ENCODE measurements at places on chromosomes 7 and 10. TPM values are rescaled to one million over a fixed set of nuclear protein-coding genes. Genes with fewer than 3 reads are reported as not detected.
A peak's percentile ranks its signal among the peaks of the same experiment; 100 is the strongest.

DNA sequence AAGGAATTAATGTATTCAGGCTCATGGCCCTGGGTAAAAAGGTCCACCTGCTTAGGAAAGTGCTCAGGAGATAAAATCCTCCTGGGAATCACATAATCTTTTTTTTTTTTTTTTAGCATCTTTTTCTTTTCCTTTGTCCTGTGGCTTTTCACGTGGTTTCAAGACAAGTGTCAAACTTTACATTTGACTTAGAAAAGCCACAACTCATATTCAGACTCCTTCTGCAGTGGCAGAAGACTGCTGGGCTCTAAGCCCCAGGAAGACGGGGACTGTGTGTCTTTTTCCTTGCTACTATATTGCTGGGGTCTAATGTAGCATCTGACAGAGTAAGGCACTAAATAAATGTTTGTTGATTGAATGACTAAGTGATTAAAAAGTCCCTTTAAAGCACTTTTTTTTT is 127.5 kb upstream of the ANKRD1 start:
- DNase-seq = no peak
- no peak overlapping the region for H3K4me3 ChIP-seq
- no peak overlapping the region for H3K27ac ChIP-seq
- H3K27me3 ChIP-seq = no peaks in the 10 kb centered on the region
- H3K4me1 ChIP-seq = peaks cover 13% of the 10 kb centered on the region

GRCh38 chr10:46069771-46070463 is 23.8 kb upstream of the MSMB start:
- no peaks in the 10 kb centered on the region for H3K27me3 ChIP-seq
- peaks cover 4% of the 10 kb centered on the region for H3K4me1 ChIP-seq
- DNase-seq = no peak
- no peak overlapping the region for H3K4me3 ChIP-seq
- H3K27ac ChIP-seq = no peak overlapping the region

Gene SFRP5
- total RNA-seq = 1.1 TPM

Gene DKK1
- 12.7 TPM for total RNA-seq

DNA sequence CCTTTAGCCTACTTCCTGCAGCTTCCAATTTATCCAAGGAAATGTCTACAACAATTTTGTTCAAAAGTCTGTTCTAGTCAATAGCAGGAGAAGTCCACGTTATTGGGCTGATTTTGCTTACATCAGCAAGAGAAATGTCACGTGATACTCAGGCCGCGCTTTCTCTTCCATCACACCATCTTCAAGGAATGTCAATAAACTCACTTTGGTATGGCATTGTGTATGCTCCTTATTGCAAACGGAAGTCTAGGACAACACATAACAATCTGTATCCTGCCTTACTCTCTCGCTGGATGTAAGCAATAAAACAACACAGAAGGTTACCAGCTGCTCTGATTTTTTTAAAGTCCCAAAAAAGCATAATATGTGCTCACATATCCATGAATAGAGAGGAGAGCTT is 17.1 kb upstream of the STK17A start:
- H3K27ac ChIP-seq = no peak overlapping the region
- no peaks in the 10 kb centered on the region for H3K36me3 ChIP-seq
- no peak for DNase-seq
- H3K4me1 ChIP-seq = peaks cover 2% of the 10 kb centered on the region

DNA sequence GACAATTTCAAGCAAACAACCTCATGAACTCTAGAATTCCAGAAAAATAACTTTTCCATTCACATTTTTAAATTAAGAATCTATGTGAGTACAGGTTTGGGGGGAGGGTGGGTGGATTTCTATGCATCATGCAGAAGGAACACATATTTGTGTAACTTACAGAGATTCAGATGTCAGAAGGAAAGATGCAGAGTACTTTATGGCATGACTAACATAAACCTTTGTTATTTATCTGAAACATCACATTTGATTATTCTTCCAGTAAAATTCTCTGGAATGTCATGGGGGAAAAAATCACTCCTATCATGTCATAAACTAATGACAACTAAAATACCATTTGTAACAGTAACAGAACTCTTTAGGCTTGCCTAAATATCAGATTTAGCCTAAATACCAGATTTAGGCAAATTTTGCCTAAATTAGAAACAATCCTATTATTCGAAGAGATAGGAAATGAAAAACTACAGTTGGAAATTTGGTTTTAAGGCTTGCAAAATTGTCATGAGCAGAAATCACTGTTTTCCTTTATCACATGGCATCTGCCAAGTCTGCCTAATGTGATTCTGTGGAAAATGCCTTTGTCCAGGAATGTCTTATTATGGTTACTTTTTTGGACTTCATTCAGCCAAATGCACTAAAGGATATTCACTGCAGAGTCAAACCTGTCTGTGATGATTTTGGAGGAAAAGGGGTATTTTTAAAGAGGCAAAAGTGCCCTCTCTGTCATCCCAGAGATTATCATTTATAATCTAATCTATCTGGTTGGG is 527.7 kb upstream of the CELF2 start:
- peaks cover 6% of the 10 kb centered on the region for H3K4me1 ChIP-seq
- DNase-seq = no peak
- no peak overlapping the region for H3K27ac ChIP-seq
- no peaks in the 10 kb centered on the region for H3K27me3 ChIP-seq

DNA sequence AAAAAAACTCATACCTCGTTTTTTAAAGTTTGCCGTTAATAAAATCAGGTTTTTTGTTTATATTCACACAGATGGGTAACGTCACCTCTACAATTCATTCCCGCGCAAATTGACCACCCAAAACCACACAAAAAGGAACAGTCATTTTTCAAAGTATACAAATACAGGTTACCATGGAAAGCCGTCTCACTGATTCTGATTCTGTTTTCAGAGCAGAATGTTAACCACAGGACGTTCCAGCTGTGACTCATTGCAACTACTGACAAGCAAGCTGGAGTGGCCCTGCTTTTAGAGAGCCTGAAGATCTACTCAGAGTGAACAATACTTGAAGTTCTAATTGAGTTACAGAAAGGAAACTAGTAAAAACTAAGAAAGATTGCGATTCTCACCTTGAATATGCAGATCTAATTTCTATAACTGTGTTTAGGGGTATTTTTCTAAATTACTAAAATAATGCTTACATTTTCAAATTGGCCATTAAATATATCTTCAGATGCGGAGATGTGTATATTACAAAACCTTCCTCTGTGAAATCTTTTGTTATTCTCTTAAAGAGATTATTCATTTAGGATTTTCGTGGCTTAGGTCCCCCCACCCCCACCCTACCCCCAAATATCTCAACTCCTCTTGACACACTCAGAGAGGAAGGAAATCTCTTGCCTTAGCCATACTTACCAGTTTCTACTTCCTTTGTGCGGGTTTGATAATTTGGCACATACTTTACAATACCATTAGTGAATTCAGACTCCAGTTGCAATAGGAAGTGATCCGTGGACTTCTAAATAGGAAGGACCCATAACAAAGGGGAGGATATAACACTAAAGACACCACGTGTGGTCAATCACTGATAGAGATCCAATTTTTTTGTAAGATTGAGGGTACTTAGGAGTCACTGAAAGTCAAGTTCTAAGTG is 106.0 kb downstream of the CUBN start:
- H3K27me3 ChIP-seq = no peaks in the 10 kb centered on the region
- DNase-seq = no peak
- H3K4me3 ChIP-seq = no peak overlapping the region
- H3K27ac ChIP-seq = peak overlapping the region; percentile 63

DNA sequence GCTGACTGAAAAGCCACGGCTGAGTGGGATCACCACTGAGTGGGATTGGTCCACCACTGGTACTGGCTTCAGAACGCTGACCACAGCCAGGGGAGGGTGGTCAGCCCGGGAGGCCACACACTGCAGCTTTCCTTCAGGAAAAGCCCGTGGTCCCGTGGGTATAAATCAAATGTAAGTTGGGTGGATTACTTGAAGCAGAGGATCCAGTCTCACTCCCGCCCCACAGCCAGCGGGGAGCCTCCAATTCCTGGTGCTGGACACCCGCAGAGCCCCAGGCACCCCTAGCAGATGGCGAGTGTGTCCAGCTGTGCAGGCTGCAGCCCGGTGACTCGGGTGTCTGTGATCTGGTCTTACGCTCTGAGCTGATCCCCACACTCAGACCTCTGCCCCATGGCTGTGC is 231.1 kb upstream of the ZNF32 start:
- no peak for DNase-seq
- H3K27ac ChIP-seq = no peak overlapping the region
- peaks cover 11% of the 10 kb centered on the region for H3K4me1 ChIP-seq
- no peak overlapping the region for H3K4me3 ChIP-seq
- peaks cover 4% of the 10 kb centered on the region for H3K27me3 ChIP-seq
- no peaks in the 10 kb centered on the region for H3K36me3 ChIP-seq

- H3K27me3 ChIP-seq = no peaks in the 10 kb centered on the region
- peak within 1 kb of the TSS; percentile 62 for H3K4me3 ChIP-seq
- H3K4me1 ChIP-seq = peaks cover 69% of the 10 kb centered on the region
- no peaks in the 10 kb centered on the region for H3K36me3 ChIP-seq
Observed at GRCh38 chr7:151439855-151440798, at the start of gene CRYGN. Gene CRYGN (minus strand): TSS chr7:151440141. CDS start chr7:151439917, 224 bp downstream.
